IPS-NIHi11 (cell line): ENCODE measurements at places on chromosomes 7 and 10.
A peak's percentile ranks its signal among the peaks of the same experiment; 100 is the strongest.

DNA sequence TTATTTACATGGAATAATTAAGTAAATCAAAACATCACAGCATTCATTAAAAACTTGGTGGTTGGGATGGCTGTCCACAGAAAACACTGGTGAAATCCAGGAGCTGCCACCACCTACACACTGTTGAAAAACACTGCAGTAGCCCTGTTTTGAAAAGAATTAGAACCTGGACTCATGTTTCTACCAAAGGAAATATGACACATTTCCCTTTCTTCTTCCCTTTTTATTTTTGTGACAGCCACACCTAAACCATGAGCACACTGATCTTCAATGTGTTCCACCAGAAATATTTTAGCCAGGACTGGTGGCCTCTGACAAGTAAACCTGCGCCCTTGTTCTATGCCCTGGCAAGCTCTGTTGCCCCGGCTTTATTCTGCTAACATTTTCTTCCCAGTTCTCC, 3.3 kb downstream of the TMEM140 start:
- no peak for DNase-seq

DNA sequence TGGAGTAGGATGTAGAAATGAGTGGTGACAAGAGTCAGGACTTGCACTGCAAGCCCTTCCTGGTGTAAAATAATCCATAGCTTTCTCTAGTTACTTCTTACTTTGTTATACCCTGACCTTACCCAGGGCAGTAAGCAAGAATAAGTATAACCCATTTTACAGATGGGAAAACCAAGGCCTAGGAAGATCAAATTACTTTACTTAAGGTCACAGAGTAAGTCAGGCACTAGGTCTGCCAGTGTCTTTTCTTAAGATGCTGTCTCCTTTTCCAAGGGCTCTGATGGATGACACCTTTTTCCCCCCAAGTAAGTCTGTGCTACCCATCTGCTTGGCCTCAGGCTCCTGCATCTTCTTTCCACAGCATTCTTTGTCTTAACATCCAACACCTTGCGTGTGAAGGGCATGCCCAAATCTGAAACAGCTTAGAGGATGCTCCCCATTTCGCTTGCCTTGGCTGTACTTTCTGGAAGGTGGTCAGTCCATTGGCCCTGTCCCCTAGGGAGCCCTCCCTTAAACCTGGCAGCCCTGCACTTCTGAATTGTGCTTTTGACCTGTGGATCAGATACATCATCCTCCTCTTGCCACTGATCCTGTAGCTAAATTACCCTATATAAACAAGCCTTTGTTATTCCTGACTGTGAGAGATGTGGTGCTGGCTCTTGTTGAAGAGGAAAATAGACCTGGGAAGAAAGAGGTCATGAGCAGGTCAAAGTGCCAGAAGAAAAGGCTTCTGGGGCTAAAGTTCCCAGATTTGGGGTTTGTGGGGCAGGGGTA, 168.6 kb downstream of the LRMDA start:
- DNase-seq, result peak; percentile 53

- DNase-seq, result no peak
Observed at GRCh38 chr10:56296618-56297017, 64.4 kb downstream of the ZWINT start.

DNA sequence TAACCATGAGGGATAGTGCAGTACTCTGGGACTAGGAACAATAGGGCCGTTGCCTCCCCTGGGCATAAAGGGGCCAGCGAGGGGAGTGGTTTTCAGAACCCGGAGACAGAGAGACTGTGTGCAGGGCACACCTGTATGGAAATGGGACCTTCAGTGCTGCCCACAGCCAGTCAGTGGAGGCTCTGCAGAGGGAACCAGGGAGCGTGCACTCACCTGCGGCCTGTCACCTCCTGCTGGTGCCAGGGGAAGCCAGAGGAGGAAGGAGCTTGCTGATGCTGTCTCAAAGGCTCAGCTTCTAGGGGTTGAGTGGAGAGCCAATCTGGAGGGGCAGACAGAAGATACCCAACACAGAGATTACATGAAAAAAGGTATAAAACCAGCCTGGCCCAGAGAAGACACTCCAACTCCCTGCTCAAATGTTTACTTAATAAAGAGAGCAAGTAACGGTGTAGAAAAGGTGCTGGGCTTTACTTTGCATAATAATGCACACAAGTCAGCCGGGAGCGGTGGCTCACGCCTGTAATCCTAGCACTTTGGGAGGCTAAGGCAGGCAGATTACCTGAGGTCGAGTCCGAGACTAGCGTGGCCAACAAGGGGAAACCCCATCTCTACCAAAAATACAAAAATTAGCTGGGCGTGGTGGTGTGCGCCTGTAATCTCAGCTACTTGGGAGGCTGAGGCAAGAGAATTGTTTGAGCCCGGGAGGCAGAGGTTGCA, 35.5 kb upstream of the WAPL start:
- peak; percentile 11 for DNase-seq

DNA sequence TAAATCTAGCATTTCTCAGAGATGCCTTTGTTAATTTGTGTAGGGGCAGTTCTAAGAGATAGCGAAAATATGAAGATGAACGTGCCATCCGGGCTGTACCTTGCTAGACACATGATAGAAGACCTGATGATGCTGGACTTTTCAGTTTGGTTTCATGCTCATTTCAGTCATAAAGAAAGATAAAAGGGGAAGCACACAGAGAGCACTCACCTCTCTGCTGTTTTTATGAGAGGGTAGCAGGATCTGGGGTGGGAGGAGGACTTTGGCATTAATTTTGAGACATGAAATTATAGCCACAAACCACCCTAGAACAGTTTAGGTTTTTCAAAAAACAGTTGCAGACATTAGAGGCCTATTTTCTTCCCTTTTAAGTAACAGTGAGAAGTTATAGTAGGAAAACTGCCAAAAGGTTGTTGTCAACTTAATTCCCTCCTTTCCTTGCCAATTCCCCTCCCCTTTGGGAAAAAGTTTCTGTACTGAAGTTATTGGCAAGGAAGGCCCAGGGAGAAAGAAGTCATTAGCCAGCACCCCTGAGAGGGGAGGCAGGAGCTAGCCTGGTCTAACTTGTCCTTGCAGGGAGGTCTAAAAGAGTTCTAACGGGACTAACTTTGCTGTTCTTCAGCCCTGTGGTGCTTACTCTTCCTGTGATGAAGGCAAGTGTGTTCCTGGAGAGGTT, 2.6 kb downstream of the ST7 start:
- DNase-seq, result no peak

DNA sequence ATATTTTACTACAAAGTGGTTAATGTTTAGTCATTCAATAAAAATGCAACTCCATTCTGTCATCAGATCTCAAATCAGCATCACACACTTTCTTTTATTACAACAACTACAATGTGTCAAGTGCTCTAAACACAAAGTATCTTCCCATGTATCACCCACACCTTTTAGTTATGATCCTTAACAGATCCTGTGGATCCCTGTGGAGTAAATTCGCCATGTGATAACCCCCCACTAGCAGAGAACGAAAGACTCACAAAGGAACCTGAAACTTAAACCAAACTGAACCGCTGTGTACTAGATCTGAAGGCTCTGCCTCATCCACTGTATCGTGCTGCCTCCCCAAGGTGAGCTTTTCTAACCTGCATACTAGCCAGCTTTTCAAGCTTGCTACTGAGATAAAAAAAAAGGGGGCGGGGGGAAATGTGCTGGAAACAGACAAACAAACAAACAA, 1.7 kb downstream of the DPY19L1 start:
- peak; percentile 31 for DNase-seq

- no peak for DNase-seq
Observed at GRCh38 chr10:102714621-102715455, at the start of gene SFXN2. Gene SFXN2 (plus strand): TSS chr10:102714636. CDS start chr10:102726637, 12,001 bp downstream.

- DNase-seq, result no peak
Observed at GRCh38 chr10:47369251-47369894, 14.7 kb downstream of the ZNF488 start.

- no peak for DNase-seq
Observed at GRCh38 chr10:4763960-4764428, 62.0 kb upstream of the AKR1E2 start.

- no peak for DNase-seq
Observed at GRCh38 chr7:31076051-31076450, 23.9 kb downstream of the ADCYAP1R1 start.

DNA sequence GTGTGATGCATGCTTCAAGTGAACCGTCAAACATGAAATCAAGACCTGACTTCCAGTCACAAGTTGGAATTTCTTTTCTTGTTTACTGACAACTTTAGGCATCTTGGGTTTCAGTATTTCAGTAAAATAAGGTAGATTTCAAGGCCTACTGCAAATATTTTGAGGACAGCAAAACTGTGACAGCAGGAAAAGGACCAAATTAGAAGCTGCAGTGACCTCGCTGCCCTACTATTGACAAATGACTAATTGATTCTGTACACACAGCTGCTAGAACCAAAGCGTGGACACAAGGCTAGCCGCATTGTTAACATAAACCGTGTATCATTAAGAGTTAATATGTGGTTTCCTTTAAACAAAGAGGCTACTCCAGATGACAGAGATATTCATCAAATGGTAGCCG, 105.7 kb upstream of the SEC61G start:
- DNase-seq, result no peak

- DNase-seq, result no peak
Observed at GRCh38 chr10:99430116-99430450, 341 bp downstream of the GOT1 start.

DNA sequence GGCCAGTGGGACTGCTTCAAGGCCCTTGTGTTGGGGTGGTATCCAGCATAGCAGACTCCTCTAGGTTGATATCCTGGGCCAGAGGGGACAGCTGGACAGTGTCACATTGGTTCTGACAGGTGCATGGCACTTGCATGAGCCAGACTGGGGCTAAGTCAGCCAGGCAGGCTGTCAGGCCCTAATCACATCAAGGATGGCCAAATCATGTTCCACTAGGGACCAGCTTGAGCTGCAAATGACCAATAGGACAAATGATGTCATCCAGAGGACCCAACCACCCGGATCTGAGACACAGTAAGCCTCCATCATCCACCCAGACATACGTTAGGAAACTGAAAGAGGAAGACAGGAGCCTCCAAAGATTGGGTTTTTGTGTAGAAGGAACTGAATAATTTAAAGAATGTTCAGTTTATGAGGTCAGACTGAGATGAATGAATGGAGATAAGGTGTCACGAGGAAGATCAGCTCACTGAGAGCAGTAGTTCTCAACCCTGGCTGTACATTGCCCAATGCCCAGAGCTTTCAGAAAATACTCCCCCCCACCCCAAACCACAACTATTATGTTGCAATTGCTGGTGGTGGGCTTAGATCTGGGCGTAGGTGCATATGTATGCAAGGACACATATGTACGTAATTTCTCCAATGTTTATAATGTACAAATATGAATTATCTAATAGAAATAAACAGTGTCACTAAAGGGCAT, 75.2 kb upstream of the INHBA start:
- DNase-seq, result no peak

- DNase-seq, result peak; percentile 30
Observed at GRCh38 chr10:11515596-11516430, 95.6 kb downstream of the USP6NL start.

- DNase-seq, result no peak
Observed at GRCh38 chr10:34959321-34959720, 130.8 kb downstream of the CUL2 start.

GRCh38 chr10:112512294-112512693, 65.3 kb downstream of the VTI1A start:
- DNase-seq, result no peak

DNA sequence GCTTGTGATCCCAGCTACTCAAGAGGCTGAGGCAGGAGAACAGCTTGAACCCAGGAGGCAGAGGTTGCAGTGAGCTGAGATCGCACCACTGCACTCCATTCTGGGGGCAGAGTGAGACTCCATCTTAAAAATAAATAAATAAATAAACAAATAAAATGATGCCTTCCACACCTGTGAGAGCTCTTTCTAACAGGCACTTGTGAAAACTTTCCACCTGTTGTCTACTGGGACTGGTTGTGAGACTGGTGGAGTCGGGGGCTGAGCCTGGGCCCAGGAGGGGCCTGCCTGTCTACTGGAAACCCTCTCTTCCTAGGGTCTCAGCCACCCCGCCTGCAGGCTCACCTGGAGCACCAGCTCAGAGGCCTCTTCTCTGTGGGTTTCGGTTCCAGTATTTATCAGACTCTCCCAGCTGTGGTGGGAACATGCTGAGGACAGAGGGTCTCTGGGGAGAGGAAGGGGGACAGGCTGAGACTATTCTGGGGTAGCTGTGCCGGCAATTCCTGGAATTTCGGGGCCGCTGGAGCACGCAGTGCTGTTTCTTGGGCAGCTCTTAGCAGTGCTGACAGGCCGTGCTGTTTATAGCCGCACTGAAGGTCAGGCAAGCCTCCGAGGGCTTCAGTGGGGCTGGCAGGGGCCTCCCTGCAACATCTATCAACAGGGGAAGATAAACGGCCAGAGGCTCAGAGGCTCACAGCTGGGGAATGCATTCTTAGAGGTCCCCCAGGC, 3.8 kb downstream of the LDB3 start:
- DNase-seq, result peak; percentile 47

DNA sequence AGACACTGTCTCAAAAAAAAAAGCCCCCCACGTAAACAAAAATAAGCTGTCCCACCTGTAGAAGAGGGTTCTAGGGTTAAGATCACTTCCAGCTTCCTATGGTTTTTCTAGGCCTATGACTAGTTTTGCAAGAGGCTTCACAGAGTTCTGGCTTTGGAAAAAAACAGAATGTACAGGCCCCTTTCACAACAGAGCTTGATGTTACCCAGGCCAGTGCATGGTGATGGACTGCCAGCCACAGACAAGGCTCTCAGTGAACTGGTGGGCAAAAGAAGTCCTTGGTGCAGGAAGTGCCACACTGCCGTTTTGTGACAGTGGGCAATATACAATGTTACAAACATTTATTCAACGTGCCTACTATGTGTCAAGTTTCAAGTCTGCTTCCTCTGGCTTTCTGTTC, 18.3 kb upstream of the EFCAB10 start:
- no peak for DNase-seq

DNA sequence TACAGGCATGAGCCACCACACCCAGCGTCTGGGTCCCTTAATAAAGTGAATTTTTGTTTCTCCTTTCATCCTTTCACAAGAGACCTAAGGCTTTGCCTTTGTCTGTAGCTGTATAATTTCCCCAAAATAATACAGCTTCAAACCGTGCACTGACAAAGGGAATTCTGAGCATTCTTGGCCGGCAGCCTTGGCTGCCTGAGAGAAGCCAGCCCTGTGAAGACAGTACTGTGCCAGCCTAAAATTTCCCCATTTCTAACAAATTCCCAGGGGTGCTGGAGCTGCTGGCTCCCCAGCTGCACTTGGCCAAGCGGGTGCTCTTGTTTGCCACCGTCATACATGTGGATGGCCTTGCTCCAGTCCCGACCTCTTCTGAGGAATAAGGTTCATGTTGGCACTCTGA, 106.2 kb downstream of the ZMYND11 start:
- DNase-seq, result no peak

DNA sequence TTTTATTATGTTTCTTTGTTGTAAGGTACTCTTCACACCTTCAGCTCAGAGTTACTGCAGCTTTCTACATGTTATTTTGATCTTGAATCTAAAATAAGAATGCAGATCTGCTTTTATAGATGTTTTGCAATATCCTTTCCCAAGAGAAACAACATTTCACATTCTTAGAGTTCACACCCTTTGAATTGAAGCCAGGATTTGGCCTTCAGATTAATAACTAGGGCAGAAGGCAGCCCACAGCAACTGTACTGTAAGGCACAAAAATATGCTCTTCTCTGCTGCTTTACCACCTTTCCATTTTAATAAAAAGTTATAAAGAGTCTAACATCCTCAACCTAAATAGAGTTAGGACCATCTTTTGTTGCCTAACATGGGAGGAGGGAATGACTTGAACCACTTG, 224.7 kb downstream of the LHFPL3 start:
- no peak for DNase-seq
